ENCODE measurements at places on chromosomes 1 and 21. TPM values are rescaled to one million over a fixed set of nuclear protein-coding genes. Genes with fewer than 3 reads are reported as not detected.

Gene TEX38
- not detected for total RNA-seq

Gene DSTYK
- 13.0 TPM for total RNA-seq

Gene IFNAR1
- 26.4 TPM for total RNA-seq

Gene UBL4B
- not detected for total RNA-seq

Gene MATN1
- 0.31 TPM for total RNA-seq

Gene RXFP4
- not detected for total RNA-seq

Gene FCRL1
- total RNA-seq: not detected

Gene ERICH3
- not detected for total RNA-seq

Gene GCLM
- total RNA-seq: 17.6 TPM

Gene B4GALT3
- 39.0 TPM for total RNA-seq

Gene S100A7
- not detected for total RNA-seq
